ENCODE measurements at places on chromosomes 16 and 17. TPM values are rescaled to one million over a fixed set of nuclear protein-coding genes. Genes with fewer than 3 reads are reported as not detected.

RAB37 gene
- 0.65 TPM for total RNA-seq

EME1 gene
- total RNA-seq, result 2.9 TPM

TPSD1 gene
- not detected for total RNA-seq

DNAAF1 gene
- total RNA-seq, result not detected

TAOK1 gene
- total RNA-seq, result 74.1 TPM

TLCD3A gene
- total RNA-seq, result 24.8 TPM

CCL3 gene
- total RNA-seq, result not detected

ZNF287 gene
- total RNA-seq, result 3.1 TPM

SAMD14 gene
- 14.1 TPM for total RNA-seq

SDR42E1 gene
- 4.4 TPM for total RNA-seq

GLTPD2 gene
- not detected for total RNA-seq

CDH11 gene
- total RNA-seq, result 15.4 TPM

NPIPB13 gene
- total RNA-seq, result 6.2 TPM

CPHXL2 gene
- total RNA-seq, result not detected

CX3CL1 gene
- total RNA-seq, result 89.1 TPM

C16orf92 gene
- total RNA-seq, result not detected

FZD2 gene
- total RNA-seq, result 0.16 TPM
